NCI-H524 (cell line): ENCODE measurements at places on chromosomes 3 and 15.

- DNase-seq, result no peak
Observed at GRCh38 chr3:125245521-125245920, 33.0 kb upstream of the SLC12A8 start.

DNA sequence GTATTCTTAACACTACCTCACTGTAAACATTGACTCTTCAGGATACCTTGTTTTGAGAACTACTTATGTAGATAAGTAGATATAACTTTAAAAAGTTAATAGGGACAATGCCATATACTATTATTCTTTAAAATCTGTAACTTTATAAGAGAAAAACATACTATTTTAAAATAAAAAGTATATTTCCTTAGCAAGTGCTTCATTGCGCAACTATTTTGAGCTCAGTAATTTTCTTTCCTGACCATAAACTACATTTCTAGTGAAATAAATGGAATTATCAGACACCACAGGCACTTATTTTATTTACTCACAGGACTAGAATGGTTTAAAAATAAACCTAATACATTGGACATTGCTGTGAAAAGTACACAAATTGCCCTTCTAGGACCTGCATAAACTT lies 764.4 kb upstream of the LMCD1 start:
- no peak for DNase-seq

GRCh38 chr15:78838489-78838888 lies 27.2 kb upstream of the ADAMTS7 start:
- DNase-seq, result no peak

- no peak for DNase-seq
Observed at GRCh38 chr15:90924375-90924774, 8.0 kb downstream of the HDDC3 start.

GRCh38 chr3:126983276-126983652 lies 349 bp downstream of the PLXNA1 start:
- DNase-seq, result no peak

- no peak for DNase-seq
Observed at GRCh38 chr3:39388741-39389248, 5.6 kb downstream of the SLC25A38 start.

GRCh38 chr3:140447136-140447535 lies 230.7 kb upstream of the TRIM42 start:
- DNase-seq, result no peak

GRCh38 chr3:152556731-152557254 lies 278.1 kb upstream of the P2RY1 start:
- no peak for DNase-seq

- peak; percentile 54 for DNase-seq
Observed at GRCh38 chr3:135268941-135269532, 474.0 kb downstream of the EPHB1 start.

GRCh38 chr3:63990733-63991132 lies 32.6 kb downstream of the PSMD6 start:
- no peak for DNase-seq

DNA sequence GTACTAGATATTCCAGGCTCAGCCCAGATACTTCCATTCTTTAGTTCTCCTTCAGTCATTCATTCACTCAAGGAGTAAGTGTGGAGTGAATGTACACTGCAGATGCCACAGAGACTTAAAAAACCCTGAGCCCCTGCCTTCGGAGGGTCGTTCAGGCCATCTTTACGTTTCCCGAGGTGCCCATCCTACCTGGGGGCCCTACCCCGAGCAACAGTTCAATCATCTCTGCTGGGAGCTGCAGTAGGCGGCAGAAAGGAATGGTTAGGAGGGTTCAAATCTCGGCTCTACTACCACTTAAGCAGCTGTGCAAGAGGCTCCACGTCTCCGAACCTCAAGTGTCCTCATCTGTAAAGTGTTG lies 613 bp downstream of the SEC13 start:
- no peak for DNase-seq

GRCh38 chr15:98347001-98347400 lies 301.3 kb upstream of the IGF1R start:
- no peak for DNase-seq

DNA sequence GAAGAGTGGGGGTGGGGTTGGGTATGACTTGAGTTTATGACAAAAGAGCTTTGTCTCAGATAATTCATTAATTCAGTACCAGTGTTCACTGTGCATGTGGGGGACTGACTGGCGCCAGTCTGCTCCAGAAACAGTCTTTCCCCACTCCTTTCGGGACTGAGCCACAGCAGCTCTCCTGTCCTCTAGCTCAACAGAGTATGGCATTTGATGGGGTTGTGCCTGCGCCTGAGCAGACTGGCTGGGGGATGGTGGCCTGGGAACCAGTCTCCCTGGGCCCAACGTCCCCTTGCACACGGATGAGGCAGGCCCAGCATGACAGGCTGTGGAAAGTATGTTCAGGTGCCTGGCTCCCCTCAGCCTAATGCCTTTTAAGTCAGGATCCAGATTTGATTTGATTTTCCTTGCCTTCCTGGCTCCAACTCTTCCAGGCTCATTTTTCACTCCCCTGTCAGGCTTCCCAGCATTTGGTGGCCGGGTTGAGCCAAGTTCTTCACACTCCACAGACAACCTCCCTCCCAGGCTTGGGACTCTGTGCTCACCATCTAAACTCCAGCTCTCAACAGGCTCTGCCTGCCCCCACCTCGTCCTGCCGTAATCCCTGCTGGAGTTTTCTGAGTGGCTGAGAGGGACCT lies 105.0 kb downstream of the MYLK start:
- DNase-seq, result no peak

GRCh38 chr3:134427400-134428111 lies 53.3 kb upstream of the AMOTL2 start:
- DNase-seq, result no peak

- no peak for DNase-seq
Observed at GRCh38 chr15:63677778-63678177, 80.6 kb downstream of the FBXL22 start.
